CD4-positive, alpha-beta T cell treated with Interleukin-15 for 1 hour (primary cell): ENCODE measurements at places on chromosomes 12 and 14.

GRCh38 chr12:122449317-122449716, 26.8 kb upstream of the CLIP1 start:
- no peak for DNase-seq

DNA sequence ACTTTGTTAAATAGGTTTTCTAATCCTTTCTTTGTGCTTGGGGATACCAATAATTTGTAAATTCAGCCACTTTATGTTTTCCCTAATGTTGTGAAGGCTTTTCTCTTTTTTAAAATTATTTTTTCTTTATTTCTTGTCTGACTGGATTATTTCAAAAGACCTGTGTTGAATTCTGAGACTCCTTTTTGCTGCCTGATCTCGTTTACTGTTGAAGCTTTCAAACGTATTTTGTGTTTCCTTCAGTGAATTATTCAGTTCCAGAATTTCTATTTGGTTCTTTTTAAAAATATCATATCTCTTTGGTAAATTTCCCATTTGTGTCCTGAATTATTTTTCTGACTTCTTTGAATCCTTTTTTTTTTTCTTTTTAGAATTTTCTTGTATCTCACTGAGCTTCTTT, 241.6 kb downstream of the LRIG3 start:
- DNase-seq = no peak

DNA sequence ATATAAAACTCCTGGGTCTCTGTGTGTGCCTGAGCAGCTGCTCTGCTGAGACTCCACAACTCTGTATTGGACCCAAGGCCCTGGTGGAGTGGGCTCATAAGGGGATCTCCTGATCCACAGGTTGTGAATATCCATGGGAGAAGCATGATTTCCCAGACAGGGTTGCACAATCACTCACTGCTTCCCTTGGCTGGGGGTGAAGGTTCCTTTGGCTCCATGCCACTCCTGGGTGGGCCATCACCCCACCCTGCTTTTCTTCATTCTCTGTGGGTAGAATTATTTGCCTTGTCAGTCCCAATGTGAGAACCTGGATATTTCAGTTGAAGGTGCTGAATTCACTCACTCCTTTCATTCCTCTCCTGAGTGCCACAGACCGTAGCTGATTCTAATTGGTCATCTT, 205.2 kb upstream of the TMEM260 start:
- DNase-seq = no peak

DNA sequence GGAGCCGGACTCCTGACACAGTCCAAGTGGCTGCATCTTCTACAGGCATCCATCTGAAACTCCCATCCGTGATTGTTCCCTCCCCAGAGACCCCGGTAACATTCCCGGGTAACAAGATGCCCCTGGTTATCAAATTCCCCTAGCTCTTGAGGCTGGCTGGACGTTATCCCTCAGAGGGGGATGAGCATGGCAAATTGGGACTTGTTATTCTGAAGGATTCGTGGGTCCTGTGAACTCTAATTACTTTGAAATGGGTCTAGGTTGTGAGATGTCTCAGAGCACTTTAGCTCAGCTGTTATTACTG, 642 bp upstream of the PAN2 start:
- no peak for DNase-seq

GRCh38 chr12:89411846-89412245, 59.5 kb upstream of the DUSP6 start:
- DNase-seq = no peak

DNA sequence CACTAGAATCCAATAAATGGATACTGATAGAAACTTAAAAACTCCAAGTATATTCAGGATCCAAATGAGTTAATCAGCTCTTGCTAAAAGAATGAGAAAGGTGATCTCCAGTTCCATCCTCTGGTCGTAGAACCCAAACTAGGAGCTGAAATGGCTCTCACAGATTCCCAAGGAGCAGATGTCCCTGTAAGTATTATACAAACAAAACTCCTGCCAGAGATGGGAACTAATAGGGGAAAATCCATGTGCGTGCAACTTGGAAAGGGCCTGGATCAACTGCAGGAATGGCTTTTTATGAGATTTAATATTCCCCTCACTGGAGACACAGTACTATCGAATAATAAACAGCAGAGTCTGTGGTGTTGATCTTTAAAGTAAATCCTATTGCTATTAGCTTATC, 309.2 kb upstream of the TBX3 start:
- no peak for DNase-seq

- DNase-seq = no peak
Observed at GRCh38 chr12:56723889-56724700, 1.0 kb downstream of the NACA start.

DNA sequence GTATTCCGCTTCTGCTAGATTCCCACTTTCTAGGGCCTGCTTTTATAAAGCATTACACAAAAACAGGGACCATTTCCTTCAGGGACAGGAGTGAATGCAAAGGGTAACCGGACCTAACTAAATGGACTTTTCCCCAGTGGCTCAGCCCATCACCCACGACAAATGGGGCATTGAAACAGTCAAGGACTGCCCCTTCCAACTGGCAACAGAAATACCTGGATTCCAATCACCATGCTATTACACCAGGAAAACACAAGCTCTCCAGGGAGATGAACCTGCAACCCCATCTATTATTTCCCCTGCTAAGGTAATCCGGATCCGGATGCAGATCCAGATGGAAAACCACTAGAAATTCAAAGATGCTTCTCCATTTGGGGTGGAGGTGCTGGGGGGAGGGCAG, 1.0 kb downstream of the MPHOSPH9 start:
- no peak for DNase-seq

DNA sequence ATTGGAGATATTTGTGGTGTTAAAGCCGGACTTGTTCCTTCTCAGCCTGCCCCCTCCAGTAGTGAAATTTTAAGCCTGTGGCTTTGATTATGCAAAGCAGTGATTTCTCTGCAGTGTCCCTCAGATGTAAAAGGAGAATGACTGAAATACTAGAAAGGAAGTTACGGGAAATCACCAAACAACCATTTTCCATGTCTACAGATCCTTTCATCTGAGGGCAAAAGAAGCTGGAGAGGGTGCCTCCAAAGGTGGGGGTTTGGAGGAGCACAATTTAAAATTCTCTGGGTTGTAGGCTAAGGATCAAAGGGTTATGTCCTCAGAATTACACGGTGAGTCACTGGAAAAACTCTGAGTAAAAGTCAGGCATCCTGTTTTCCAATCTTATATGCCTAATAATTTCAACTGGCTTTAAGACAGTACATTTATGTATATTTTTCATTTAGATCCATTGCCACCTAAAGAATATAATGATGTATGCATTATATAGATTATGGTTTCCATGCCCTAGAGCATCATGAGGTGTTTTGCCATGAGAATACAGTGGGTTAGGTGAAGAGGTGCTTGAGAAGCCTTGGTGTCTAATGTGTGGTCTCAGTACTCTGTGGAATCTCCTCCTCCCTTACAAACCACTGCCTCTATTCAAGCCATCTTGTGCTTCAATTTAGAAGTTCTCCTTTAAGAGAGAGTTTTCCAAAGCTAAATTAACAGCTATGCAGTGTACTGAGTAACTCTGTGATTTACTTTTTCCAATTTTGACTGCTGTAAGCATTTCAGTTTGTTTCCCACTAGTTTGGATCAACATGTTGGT, 362.1 kb downstream of the RAD51B start:
- no peak for DNase-seq

DNA sequence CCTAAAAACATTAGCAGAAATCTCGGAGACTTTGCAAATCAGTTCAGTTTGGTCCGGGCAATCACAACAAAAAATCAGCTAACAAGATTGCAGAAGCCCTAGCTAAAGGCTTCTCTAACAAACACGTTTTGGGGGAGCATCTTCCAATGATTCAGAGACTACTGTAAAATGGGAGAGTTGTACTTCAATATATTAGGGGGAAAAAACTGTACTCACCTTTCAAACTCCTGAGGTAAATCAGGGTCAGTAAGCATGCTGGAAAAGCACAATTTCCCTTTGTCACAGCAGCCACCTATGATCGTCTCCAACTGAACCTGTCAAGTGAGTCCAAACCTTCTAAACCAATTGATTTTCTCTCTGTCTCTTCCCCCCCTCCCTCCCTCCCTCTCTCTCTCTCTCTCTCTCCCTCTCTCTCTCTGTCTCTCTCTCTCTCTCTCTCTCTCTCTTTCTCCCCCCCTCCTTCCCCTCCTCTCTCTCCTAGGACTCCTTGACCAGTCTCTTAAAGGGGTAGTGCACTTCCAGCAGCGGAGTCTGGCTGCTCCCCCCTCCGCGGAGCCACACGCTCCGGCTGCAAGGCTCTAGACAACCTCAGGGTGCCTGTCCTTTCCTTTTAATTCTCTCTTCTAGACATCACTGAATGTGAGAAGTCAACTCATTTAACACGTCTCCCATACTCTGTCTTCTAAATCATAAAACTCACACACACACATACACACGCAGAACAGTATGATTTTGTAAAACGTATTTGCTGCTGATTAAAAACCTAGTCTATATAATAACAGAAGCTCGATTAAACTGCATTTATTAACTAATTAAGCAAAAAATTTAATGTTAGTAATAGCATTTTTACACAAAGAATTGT, at the start of gene SOX5:
SOX5 (minus strand) TSS at position 323 of the 862 bp plus-strand sequence; CDS start at position 254, 69 bp downstream.
- no peak for DNase-seq

- no peak for DNase-seq
Observed at GRCh38 chr12:55935738-55936151, 4.8 kb downstream of the DGKA start.

GRCh38 chr12:56897844-56898361, 36.3 kb downstream of the SDR9C7 start:
- DNase-seq = no peak

DNA sequence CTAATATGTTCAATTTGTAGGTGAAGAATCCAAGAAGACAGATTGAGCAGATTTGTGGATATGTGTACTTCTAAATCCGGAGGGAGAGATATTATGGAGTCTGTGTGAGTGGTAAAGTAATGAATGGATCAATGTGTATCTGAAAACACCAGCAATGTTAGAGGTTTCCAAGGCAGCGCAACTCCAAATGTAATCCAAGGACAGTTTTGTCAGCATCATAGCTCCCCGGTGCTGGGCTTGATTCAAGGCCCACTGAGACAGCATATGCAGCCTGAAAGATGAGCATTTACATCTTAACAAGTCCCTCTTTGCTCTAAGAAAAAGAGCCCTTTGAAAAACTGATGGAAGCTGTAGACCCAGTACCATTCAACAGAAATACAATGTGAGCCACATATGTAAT, 38.3 kb upstream of the FRMD6 start:
- DNase-seq = no peak

DNA sequence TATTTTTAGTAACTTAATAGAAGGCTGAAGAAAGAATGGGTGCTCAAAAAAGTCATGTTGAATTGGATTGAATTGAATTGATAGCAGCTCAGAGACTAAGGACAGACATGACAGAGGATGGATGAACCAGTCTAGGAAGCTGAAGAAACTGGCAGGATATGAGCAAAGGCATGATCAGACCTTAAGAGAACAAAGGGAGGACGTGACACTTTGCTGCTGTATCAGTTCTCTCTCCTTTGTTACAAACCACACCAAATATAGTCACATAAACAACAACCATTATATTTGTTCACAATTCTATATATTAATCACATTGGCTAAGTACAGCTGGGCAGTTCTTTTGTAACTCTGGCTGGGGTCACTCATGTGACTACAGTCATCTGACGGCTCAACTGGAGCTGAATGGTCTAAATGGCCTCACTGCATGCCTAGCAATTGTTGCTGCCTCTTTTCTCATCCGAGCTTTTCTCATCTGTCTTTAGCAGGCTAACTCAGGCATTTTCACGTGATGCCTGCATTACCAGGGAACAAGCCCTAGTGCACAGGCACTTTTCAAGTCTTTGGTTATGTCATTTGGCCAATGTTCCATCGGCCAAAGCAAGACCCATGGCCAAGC, 355.0 kb downstream of the ETNK1 start:
- DNase-seq = no peak

- no peak for DNase-seq
Observed at GRCh38 chr14:70635971-70636595, 5.6 kb upstream of the TTC9 start.
